ENCODE measurements at places on chromosomes 4 and X.

DNA sequence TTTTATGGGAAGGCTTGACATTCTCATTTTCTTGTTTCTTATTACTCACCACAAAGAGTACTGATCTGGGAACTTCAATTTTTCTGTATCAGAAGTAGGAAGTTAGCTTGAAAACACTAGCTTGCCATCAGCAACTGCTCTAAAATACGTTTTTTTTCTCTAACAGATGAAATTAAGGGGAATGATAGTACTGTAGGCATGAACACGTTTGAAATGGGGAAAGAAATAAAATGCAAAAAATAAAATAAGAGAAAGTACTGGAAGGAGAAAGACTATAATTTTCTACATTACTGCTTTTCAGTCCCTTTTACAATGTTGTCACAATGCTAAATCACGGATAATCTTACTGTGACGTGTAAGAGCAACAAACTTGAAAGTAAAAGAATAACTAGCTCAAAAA is 1.5 kb downstream of the RADX start:
- DNase-seq = no peak
- peaks cover 15% of the 10 kb centered on the region for H3K4me1 ChIP-seq
- H3K27ac ChIP-seq = no peak overlapping the region

GRCh38 chr4:14125375-14126129 is 498.0 kb upstream of the BOD1L1 start:
- H3K4me1 ChIP-seq = no peaks in the 10 kb centered on the region
- no peak for DNase-seq
- no peak overlapping the region for H3K4me3 ChIP-seq
- H3K27ac ChIP-seq = no peak overlapping the region

DNA sequence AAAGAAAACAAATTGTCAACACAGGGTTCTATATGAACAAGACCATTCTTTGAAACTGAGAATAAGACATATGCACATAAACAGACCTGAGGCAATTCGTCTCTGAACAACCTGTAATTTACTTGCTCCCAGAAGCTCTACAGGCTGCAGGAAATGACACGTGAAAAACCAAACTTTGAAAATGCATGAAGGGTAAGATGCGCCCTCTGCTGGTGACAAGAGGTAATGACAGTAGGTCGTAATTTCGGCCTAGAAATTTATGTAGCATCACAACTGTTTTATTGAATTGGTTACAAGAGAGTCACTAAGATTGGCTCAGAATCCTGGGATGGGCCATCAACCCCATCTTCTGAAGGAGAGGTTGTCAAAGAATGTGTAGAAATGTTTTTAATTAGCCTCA is 276.5 kb downstream of the PPP4R3C start:
- H3K27ac ChIP-seq = no peak overlapping the region
- H3K4me1 ChIP-seq = no peaks in the 10 kb centered on the region
- DNase-seq = peak; percentile 31
- H3K27me3 ChIP-seq = no peaks in the 10 kb centered on the region
- H3K36me3 ChIP-seq = no peaks in the 10 kb centered on the region
- no peak overlapping the region for H3K4me3 ChIP-seq

GRCh38 chr4:87044511-87045233 is 109.9 kb downstream of the AFF1 start:
- H3K27ac ChIP-seq = no peak overlapping the region
- no peaks in the 10 kb centered on the region for H3K4me1 ChIP-seq
- peaks cover 4% of the 10 kb centered on the region for H3K36me3 ChIP-seq
- no peaks in the 10 kb centered on the region for H3K27me3 ChIP-seq
- no peak overlapping the region for H3K4me3 ChIP-seq

DNA sequence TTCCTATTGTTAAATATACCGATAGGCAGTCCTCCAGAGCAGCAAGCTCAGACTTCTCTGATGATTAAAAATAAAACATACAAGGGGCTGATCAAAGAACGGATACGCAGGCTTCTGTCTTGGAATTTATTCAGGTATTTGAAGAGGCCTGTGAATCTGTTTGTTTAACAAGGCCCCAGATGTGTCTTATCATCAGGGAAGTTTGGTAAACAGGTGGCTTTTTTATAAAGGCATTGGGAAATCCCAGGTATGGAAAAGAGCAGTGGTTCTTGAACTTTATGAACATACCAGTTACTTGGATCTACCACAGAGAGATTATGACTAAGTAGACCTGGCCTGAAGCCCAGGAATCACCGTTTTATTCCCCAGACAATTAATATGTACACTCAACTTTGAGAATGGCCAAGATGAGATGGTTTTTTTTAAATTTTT is 47.9 kb downstream of the SOWAHB start:
- no peak overlapping the region for H3K27ac ChIP-seq
- H3K4me1 ChIP-seq = no peaks in the 10 kb centered on the region
- H3K27me3 ChIP-seq = no peaks in the 10 kb centered on the region
- H3K4me3 ChIP-seq = no peak overlapping the region
- DNase-seq = peak; percentile 39
- no peaks in the 10 kb centered on the region for H3K36me3 ChIP-seq

DNA sequence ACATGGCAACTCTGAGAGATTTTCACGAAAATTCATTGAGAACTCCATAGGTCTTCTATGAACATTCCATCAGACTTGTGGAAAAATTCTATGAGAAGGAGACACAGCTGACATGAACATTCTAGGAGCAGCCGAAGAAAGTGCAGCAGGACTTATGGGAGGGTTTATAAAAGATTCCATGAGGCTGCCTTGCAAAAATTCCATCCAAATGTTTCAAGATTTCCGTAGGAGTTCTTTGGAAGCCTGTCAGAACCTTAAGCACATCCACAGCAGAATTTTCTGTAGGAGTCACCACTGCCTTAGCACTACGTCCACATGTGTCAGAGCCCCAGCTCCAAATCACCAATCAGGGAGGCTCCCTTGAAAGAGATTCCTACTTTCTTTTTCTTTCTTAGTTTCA is 67.0 kb upstream of the MSX1 start:
- no peak for DNase-seq
- H3K4me1 ChIP-seq = no peaks in the 10 kb centered on the region
- H3K4me3 ChIP-seq = no peak overlapping the region
- no peaks in the 10 kb centered on the region for H3K36me3 ChIP-seq
- no peaks in the 10 kb centered on the region for H3K27me3 ChIP-seq

DNA sequence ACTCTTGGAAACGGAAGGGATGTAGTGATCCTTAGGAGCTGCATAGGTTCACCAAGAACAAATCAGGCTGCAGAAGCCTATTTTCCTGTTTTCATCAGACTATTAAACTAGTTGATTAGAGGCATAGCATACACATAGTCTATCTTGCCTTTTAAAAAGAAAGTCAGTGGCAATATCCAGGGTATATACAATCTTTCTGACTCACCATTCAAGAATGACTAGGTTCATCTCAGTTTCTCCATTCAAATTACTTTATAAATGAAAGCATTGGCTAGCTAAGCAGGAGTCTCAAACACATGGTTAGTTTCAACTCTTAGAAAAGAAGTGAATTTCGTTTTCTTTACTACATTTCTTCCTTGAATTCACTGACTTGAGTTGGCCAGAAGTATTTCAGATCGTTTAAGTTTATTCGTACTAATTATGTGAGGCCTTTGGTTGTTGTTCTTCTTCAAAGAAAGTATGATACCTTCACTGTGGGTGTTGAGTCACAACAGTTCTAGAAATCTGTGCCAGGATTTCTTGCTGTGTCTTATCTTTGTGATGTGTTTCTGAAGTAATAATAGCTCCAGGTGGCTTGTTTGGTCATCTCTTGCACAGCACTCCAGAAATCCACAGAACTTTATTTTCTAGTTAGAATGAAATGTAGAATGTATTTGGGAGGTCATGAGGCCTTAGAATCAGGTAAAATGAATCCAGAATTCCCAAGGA is 88.2 kb downstream of the AWAT2 start:
- H3K27me3 ChIP-seq = no peaks in the 10 kb centered on the region
- no peak overlapping the region for H3K27ac ChIP-seq
- no peak for DNase-seq
- no peak overlapping the region for H3K4me3 ChIP-seq

- no peak overlapping the region for H3K27ac ChIP-seq
- H3K36me3 ChIP-seq = no peaks in the 10 kb centered on the region
- H3K4me3 ChIP-seq = no peak overlapping the region
- H3K27me3 ChIP-seq = peaks cover 12% of the 10 kb centered on the region
- H3K4me1 ChIP-seq = no peaks in the 10 kb centered on the region
Observed at GRCh38 chr4:145251391-145251790, 71.0 kb upstream of the OTUD4 start.
